ENCODE measurements at places on chromosomes 2 and 18.
A peak's percentile ranks its signal among the peaks of the same experiment; 100 is the strongest.

- DNase-seq, result peak; percentile 63
Observed at GRCh38 chr2:16507655-16508489, 157.8 kb downstream of the CYRIA start.

DNA sequence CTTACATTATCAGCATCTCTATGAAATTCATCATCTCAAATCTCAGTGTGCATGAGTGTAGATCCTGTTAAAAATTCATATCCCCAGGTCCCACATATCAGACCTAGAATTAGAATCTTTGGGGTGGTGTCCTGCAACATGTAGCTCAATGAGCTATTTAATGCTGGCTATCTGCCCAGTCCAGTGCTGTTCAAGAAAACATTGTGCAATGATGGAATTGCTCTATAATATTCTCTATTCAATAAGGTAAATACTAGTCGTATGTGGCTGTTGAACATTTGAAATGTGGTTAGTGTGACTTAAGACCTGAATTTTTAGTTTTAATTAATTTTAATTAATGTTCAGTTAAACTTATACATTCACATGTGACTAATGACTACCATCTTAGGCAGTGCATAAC, 127.4 kb downstream of the NOL4 start:
- DNase-seq, result no peak

GRCh38 chr2:172437419-172438341, 10.3 kb downstream of the ITGA6 start:
- DNase-seq, result no peak

GRCh38 chr2:12816379-12817306, 99.9 kb downstream of the TRIB2 start:
- DNase-seq, result no peak

- DNase-seq, result no peak
Observed at GRCh38 chr2:15890936-15891905, 49.1 kb upstream of the MYCN start.

- DNase-seq, result no peak
Observed at GRCh38 chr2:156841321-156841720, 405.1 kb downstream of the GPD2 start.

DNA sequence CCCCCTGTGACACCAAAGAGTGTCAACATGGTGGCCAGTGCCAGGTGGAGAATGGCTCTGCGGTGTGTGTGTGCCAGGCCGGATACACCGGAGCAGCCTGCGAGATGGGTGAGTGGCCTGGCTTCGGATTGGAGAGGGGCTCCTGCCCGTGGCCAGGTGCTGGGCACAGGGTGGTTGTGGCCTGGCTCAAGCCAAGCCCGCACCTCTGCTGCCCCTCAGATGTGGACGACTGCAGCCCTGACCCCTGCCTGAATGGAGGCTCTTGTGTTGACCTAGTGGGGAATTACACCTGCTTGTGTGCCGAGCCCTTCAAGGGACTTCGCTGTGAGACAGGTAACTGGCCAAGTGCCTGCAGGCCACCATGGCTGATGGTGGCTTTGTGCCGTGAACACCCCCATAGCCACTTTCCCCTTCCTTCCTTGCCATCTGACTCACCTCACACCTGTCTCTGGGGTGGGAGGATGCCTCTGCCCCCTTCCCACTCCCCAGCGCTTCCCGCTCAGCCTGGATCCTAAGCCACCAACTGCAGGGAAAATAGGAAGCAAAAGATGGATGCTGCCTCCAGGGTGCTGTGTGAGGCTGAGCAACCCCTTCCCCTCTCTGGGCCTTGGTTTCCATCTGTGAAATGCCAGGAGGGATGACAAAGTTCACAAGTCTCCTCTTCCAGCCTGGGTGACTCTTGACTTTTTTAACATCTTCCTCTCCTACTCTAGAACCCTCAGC, 41.8 kb downstream of the SNED1 start:
- DNase-seq, result no peak

GRCh38 chr18:8052237-8052701, 485.2 kb downstream of the PTPRM start:
- no peak for DNase-seq

DNA sequence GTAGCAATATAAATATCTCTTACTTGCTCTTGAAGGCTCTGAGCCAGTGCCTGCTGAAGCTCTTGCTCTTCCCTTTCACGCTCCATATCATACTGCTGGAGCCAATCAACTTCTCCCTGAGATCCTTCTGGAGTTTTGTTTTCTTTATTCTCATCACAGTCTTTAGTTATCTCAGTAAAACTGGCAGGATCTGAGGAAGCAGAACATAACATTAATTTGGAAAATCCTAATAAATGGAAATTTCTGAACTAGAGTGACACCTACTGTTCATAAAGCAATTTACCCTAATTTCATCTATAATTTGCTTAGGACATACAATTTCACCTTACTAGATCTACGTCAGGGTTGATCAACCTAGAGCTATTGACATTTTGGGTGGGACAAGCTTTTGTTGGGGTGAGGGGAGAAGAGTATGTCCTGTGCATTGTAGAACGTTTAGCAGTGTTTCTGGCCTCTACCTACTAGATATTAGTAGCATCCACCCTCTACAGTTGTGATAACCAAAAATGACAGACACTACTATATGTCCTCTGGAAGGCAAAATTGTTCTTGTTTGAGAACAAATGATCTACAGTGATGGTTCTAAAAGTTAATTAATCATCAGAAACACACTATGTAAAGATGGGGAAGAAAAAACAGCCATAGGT, 47.2 kb downstream of the VIL1 start:
- no peak for DNase-seq

- no peak for DNase-seq
Observed at GRCh38 chr2:18178736-18179349, 300.4 kb downstream of the KCNS3 start.

GRCh38 chr18:55419132-55419946, 168.7 kb downstream of the TCF4 start:
- no peak for DNase-seq

DNA sequence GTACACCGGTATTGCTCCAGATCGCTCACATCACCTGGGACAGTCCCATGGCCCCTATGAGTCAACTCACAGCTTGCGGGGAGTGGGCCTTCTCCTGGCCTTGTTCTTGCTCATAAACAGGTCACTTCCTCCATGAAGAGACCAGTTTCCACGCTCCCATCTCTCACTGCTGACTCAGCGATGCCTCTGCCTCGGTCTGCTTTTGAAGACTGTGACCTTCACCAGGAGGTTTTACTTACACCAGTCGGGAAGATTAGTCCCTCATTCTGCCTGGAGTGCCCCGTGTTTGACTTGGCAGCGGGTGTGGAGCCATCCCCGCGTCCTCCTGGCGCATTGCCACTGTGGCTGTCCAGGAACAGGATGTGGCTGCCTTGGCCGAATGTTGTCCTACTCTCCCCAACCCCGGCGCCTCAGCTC, 159.8 kb downstream of the RHBDD1 start:
- no peak for DNase-seq

GRCh38 chr2:63742580-63742976, 99.1 kb upstream of the UGP2 start:
- no peak for DNase-seq

- no peak for DNase-seq
Observed at GRCh38 chr2:18149660-18150246, 271.3 kb downstream of the KCNS3 start.

DNA sequence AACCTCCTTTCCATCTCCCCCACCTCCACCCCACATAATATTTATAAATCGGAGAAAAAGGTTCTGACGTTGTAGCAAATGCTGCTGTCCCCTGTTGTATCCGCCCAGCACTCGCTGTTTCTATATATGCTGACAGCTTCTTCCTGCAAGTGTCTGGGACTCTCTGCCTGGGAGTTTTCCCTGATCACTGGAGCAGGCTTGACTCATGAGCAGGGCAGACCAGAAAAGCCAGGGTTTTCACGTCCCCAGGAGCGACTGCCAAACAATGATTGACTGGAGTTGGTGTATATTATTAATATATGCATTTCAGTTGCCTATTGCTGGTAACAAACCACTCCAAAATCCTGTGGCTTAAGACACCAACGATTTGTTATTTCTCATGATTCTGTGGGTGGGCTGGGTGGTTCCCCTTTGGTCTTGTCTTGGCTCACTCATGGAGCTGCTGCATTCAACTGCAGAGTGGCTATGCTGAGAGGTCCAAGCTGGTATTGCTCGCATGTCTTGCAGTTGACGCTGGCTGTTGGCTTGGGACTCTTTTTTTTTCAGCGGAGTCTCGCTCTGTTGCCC, 21.2 kb upstream of the ASXL2 start:
- no peak for DNase-seq

DNA sequence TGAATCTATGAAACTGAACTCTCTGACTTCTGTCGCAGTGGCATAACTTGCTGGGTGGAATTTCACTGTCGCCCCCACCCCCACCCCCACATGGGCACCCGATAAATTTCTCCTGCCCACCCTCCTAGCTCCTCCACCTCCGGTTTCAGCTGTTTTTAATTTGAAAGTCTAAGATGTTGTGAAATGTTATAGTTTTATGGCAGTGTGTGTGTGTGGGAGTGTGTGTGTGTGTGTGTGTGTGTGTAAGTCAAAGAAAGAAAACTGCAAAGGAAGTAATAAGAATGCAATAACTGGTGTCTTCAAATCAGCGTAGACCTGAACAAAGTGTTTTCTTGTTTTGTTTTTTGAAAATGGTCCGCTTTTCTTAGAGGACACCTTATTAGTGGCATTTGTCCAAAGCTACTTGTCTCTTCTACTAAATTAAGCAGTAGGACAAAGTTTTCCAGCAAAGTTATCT, 388 bp downstream of the DTNA start:
- no peak for DNase-seq

GRCh38 chr18:57806201-57806977, 3.3 kb upstream of the ATP8B1 start:
- DNase-seq, result no peak

GRCh38 chr2:861655-862354, 88.8 kb upstream of the SNTG2 start:
- no peak for DNase-seq
